ENCODE measurements at places on chromosomes 5 and 9. TPM values are rescaled to one million over a fixed set of nuclear protein-coding genes. Genes with fewer than 3 reads are reported as not detected.

Gene OTULINL
- polyA plus RNA-seq = 0.29 TPM

Gene CDO1
- polyA plus RNA-seq = 4.6 TPM

Gene MZB1
- polyA plus RNA-seq = 0.25 TPM

Gene SLC45A2
- polyA plus RNA-seq = not detected

Gene CCT5
- polyA plus RNA-seq = 186 TPM

Gene FLT4
- polyA plus RNA-seq = 3.7 TPM

Gene CATSPER3
- polyA plus RNA-seq = 0.73 TPM

Gene SNX24
- polyA plus RNA-seq = 7.5 TPM

Gene ZNF483
- 0.05 TPM for polyA plus RNA-seq

Gene CTXN3
- not detected for polyA plus RNA-seq

Gene NTRK2
- 1.4 TPM for polyA plus RNA-seq

Gene MYOZ3
- polyA plus RNA-seq = 14.5 TPM

Gene SPINK4
- not detected for polyA plus RNA-seq

Gene AFAP1L1
- 39.9 TPM for polyA plus RNA-seq

Gene SFXN1
- polyA plus RNA-seq = 17.2 TPM

Gene NR5A1
- 0.01 TPM for polyA plus RNA-seq

Gene MRPL36
- polyA plus RNA-seq = 174 TPM

Gene LCN1
- not detected for polyA plus RNA-seq
